ENCODE measurements at places on chromosomes 3 and 15.
A peak's percentile ranks its signal among the peaks of the same experiment; 100 is the strongest.

GRCh38 chr3:140753865-140754754, 76.2 kb downstream of the TRIM42 start:
- no peak for DNase-seq

- no peak for DNase-seq
These were observed 5.2 kb downstream of the NUSAP1 start for GRCh38 chr15:41337631-41338522.

DNA sequence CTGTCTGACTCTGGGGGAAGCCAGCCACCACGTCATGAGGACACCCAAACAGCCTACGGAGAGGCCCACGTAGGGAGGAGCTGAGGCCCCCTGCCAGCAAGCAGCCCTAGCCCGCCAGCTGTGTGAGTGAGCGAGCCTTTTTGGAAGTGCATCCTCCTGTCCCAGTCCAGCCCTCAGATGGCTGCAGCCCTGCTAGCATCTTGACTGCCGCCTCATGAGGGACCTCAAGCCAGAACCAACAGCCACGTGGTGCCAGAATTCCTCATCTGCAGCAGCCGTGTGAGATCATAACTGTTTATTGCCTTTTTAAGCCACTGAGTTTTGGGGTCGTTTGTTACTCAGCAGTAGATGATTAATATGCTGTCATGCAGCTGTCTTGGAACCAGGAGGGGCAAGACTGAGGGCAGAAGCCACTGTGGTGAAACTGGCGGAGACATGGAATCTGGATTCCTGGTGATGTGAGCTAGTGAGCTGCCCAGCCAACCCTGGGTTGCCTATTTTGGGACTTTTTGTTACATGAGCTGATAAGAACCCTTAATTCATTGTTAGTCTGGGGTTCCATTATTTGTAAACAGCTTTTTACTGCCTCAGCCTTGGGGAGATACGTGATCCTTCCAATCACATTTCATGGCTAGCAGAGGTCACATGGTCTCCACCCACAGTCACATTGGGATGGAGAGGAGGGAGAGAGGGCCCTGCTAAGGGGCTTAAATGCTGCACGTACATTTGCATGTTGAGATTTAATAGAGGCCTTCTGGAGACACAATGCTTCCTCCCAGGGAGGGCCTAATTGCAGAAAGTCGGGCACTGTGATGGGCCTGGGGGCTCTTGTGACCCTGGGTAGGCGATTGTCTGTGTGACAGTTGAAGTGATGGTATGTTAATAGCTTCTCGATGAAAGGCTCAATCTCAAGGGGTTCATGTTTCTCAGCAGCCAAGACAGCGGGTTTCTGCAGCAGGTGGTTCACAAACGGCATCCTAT, 73.8 kb downstream of the RPLP1 start:
- no peak for DNase-seq

GRCh38 chr15:95097361-95097760, 866.0 kb downstream of the MCTP2 start:
- no peak for DNase-seq

GRCh38 chr15:93900476-93901400, 330.6 kb upstream of the MCTP2 start:
- DNase-seq = no peak

- DNase-seq = peak; percentile 61
These were observed 9.3 kb downstream of the COLQ start for GRCh38 chr3:15512166-15512565.

- no peak for DNase-seq
These were observed 15.0 kb upstream of the TM6SF1 start for GRCh38 chr15:83092309-83092976.

DNA sequence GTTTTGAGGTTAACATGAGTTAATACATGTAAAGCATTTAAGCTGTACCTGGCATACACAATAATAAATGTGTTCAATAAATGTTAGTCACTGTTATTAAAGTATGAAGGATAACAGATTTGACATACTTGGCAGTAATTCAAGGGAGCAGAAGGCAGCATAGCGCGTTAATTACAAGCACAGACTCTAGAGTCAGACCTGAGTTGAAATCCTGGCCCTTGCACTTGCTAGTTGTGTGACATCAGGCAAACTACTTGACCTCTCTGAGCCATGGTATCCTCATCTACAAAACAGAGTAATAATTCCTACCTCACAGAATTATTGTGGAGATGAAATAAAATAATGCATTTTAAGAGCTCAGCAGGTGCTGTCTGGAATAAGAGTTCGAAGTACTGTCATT, 5.4 kb downstream of the IFT122 start:
- DNase-seq = no peak

DNA sequence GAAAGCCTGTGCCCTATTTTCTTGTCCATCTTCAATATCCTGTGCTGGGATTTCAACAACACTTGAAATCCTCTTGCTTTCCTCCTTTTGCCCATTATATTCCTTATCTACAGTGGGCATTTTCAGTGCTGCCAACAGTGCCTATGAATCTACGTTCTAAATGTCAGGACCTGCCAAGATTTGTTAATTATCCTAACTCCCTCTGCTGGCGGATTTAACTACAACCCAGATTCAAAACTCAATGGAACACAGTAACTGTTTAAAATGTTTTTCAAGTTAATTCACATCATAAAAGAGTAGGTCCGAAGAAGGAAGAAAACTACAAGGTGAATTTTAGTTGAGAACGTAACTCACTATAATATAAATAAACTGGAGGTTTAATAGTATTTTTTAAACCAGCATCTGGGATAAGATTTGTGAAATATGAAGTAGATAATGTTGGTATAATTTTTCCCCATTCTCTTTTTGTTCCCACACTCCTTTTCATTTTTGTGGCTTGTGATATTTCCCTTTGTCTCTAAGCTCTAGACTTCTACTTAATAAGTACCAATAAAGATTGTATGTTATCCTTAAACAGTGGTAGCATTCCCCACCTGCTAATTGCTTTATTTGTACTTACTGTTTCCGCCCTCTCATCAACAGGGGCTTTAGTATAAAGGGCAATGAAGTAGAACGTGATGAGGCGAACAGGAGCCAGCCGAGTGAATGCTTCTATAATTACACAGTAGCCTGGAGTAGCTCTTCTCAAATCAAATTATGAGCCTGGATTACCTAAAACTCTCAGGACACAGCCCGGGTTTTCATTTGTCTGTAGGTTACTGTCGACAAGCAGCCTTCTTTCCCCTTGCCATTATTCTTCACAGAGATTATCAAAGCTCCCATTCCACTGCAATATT, 302.5 kb upstream of the ATP11B start:
- no peak for DNase-seq

- no peak for DNase-seq
These were observed 1120.1 kb downstream of the ROBO1 start for GRCh38 chr3:78647726-78648125.

- no peak for DNase-seq
These were observed 32.8 kb downstream of the ADAMTS7 start for GRCh38 chr15:78778422-78778821.

GRCh38 chr3:108953210-108953609, 469 bp downstream of the GUCA1C start:
- DNase-seq = no peak

GRCh38 chr15:22995795-22996194, 15.6 kb upstream of the CYFIP1 start:
- no peak for DNase-seq

DNA sequence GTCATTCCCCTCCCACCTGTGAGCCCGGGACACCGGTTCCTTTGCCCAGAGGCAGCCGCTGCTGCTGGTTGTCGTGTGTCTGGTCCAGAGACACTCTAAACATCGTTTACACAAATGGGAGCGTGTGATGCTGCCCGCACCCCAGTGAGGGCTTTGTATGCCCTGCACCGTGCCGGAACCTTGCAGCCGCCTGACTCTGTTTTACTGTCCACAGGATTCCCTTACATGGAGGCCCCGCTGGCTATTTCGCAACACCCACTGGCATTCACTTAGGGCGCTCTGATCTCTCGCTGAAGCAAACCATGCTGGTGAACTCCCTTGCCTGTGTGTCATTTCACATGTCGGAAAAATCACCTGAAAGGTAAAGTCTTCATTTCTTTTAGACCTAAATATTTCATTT, 100.8 kb upstream of the SLC6A6 start:
- DNase-seq = no peak

GRCh38 chr3:33132019-33132360, 18.2 kb downstream of the CRTAP start:
- no peak for DNase-seq

DNA sequence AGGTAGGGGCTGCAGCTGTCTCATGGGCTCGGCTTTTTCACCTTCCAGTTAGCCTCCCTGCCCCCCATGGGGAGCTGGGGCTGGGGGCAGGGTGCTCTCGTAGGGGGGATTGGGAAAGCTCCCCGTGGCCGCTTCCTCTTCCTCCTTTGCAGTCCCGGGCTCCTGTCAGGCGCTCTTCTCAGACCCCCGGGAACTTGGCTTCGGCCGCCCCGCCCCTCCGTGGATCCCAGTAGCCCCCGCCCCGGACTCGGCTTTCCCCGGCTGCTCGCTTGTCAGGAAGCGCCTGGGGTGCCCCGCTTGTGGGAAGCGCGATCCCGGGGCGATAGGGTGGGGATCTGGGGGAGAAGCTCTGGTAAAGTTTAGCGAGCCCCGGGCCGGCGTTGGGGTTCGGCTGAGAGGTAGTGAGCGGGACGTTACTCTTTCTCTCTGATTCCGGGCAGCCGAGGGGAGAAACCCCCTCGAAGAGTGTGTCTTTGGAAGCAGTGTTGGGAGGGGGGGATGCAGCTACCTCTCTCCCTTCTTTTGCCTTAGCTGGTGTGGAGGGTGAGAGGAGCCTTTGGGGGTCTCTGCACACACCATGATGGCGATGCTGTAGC, 611 bp downstream of the PIAS1 start:
- DNase-seq = peak; percentile 27

GRCh38 chr15:46278486-46279090, 643.8 kb downstream of the SQOR start:
- no peak for DNase-seq

DNA sequence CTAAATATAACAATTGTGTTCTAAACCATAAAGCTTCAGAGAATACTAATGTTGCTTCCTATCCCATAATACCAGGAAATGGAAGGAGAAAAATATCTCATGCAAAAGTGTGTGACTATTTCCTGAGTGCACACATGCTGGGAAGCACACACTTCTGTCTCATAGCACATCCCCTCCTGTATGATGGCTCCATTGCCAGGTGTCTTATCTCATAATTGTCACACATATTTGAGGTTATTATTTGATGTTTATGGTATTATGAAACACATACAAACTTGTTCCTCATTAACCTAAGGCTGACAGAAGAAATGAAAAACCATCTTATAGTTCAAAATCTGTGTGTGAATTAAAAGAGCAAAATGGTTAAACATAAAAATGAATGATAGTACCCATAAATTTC, 65.4 kb downstream of the SERP1 start:
- DNase-seq = no peak

- DNase-seq = no peak
These were observed 337.2 kb downstream of the VGLL3 start for GRCh38 chr3:86653661-86654205.

- no peak for DNase-seq
These were observed 184.1 kb downstream of the ZIC4 start for GRCh38 chr3:147222291-147222690.

DNA sequence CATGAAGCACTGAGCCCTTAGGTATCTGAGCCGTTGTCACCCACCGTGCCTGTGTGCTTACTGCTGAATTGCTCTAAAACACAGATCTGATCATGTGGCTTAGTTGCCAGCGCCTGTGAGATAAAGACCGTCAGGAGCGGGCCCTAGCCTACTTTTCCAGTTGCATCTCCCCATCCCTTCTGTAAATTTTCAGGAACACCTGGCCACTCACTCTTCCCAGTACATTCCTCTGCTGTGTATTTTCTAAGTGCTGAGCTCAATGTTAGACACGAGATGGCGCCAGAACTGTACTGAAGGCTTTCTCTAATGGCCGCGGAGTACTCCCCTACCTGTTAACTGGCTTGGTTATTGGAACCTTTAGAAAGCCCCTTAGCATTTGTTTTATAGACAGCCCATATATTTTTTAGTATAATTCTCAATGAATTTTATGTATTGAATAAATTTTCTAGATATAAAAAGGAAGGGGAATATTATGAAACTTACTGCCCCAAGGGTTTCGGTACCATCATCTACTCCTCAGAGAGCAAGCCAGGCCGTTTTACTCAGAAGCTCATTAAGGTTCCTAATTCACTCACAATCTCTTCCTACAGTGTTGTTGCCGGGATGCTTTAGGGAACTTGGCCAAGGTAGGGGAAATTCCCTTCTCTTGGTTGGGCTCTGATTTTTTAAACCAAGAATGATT, 16.7 kb upstream of the WNT7A start:
- no peak for DNase-seq

DNA sequence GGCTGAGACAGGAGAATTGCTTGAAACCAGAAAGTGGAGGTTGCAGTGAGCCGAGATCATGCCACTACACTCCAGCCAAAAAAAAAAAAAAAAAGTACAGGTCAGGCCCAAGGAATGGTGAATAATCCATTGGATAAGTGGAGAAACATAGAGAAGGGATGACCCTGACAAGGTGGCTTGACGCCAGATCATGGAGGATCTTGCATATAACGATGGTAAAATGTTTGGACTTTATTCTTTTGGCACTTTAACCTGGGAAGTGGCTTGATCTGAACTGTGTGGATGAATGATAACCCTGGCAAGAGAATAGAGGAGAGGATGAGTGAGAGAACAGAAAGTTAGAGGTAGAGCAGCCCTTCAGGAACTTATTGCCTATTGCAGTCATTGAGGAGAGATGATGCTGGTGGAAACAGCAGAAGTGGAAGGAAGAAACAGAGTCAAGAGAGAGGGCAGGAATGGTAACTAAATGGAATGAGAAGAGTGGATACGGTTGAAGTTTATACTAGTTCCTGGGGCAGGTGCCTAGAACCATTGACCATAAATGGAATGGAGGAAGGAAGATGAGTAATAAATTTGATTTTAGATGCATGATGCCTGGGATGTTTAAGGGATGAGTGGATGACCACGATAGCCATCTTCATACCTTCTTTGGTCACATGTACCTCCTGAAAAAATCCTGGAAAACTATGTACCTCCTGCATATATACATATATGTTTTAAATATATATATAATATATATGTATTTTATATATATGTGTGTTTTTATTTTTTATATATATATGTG, 57.8 kb downstream of the BLM start:
- no peak for DNase-seq
